ENCODE measurements at places on chromosomes 11 and 22.

DNA sequence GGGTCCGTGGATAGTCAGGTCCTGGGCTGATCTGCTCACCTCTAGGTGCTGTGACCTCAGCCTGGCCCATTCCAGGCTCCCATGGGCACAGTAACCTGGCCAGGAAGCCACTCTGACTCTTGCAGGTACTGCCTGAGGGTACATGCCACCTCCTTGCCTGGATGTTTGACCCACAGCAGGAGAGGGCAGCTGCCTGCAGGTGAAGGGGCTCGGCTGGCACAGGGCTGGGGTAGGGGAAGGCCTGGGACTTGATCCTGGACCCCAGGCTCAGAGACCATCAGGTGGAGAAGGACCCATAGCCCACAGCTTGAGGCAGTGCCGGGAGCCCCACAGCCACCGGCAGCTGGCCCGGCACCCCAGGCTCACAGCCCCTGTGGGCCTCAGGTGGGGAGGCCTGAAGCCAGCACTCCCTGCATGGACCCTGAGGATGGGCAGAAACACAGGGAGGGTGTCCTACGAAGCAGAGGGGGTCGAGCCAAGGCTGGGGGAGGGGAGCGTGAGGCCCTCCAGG is 2.7 kb downstream of the LRRC56 start:
- no peak for DNase-seq

- no peak for DNase-seq
Measured at GRCh38 chr11:36425561-36426081, 84.5 kb downstream of the TRAF6 start.

DNA sequence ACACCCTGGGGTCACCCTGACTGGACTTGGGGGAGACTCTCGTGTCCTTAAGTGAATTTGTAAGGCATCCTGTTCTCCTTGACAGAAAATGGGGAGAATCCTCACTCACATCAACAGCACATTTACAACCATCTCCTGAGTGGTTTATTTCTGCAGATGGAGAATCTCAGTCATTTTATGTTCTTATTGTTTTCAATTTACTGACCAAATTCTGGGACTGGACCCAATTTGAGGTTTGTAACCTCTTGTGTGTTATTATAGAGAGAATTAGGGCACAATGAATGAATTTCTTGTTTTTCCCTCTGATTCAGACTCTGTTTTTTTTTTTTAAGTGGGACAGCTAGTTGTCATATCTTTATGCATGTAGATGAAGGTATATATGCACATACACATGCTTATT is 104.9 kb downstream of the ADAMTS15 start:
- DNase-seq: no peak

- DNase-seq: no peak
Measured at GRCh38 chr11:19091366-19091765, 25.6 kb upstream of the ZDHHC13 start.

- no peak for DNase-seq
Measured at GRCh38 chr11:82559609-82560008, 174.1 kb downstream of the FAM181B start.

GRCh38 chr11:95895815-95896214 is 28.1 kb downstream of the MTMR2 start:
- no peak for DNase-seq

- DNase-seq: peak; percentile 69
Measured at GRCh38 chr11:32892355-32893092, at the start of gene QSER1. Gene QSER1 (plus strand): TSS chr11:32892811. CDS start chr11:32893126, 315 bp downstream.

DNA sequence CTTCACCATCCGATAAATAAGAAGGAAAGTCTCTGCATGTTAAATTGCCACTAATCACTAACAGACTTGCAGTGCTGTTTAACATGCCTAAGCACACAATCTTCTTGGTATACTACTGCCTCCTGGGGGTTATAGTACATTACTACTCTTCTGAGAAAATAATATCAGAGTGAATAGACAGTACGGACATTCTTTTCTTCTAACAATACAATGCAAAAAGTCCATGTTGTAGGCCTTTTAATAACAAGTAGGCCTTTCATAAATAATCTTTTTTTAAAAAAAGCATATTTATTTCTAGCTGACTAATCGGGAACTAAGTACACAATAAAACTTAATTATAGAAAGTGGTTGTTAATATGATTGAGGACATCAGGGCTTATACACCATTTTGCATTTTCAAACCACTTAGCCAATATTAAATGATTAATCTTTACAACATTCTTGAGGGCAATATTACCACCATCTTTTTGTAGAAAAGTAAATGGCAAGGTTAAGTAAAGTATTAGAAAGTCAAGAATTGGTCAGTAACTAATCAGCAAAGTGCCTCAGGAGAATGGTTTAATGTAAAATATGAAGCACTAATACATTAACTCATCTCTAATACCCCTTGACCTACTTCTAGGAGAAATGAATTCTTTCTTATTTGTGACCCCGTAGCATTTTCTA is 84.7 kb downstream of the TTC28 start:
- DNase-seq: peak; percentile 80

DNA sequence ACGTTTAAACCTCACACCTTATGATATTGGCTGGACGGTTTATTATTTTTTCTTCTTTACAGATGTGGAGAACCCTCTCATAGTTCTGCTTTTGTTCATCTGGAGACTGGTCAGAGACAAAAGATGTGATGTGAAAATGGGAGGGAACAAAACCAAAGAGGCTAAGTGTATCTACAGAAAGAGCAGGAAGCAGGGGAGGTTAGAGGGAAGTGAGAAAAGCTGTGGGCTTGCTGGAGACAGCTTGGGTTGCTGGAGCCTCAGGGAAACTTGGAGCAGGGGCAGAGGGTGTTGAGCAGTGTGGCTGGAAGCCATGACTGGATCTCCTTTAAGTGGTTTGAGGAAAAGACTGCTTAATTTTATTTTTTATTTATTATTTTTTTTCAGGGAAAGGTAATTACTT is 79.0 kb upstream of the SNX19 start:
- DNase-seq: no peak

DNA sequence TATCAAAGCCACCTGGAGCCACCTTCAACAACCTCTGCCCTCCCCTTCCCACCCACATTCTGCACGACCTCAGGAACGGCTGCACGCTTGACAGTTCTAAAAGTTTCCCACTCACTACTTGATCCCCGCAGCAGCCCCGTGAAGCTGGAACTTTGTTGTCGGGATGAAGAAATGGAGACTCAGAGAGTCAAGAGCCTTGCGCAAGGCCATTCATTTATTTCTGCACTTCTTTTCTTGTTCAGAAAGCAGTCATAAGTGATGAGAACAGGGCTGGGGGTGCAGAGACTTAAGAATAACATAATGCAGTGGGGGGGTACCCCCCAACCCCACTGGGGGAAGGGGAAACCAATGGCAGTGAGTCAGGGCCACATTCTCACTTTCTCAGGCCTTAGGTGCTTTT is 2.2 kb upstream of the ZFTA start:
- no peak for DNase-seq

DNA sequence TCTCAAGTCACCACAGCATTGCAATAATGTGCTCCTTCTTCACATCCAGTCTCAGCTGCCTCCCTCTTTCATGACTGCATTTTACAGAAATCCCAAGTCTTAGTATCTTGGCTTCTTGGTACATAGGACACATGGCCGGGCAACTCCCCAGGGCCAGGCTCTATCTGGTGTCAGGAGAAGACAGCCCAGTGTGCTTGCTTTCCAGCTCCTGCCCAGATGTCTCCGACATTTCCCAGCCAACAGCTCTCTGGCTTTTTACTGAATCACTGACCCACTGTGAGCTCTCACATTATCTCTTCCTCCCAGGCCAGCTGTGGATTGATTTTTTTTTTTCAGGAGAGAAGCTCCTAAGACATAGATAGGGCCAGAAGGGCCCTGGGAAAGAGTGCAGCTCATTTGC is 346.0 kb upstream of the C11orf87 start:
- peak; percentile 53 for DNase-seq

- peak; percentile 66 for DNase-seq
Measured at GRCh38 chr11:62547691-62548281, 1.2 kb upstream of the AHNAK start.

GRCh38 chr11:60858731-60859464 is 3.1 kb upstream of the PTGDR2 start:
- no peak for DNase-seq

GRCh38 chr11:70711095-70711910 is 313.0 kb downstream of the CTTN start:
- DNase-seq: no peak

- no peak for DNase-seq
Measured at GRCh38 chr11:130487924-130488815, 39.7 kb downstream of the ADAMTS15 start.

GRCh38 chr11:370070-370941 is 1.0 kb downstream of the B4GALNT4 start:
- DNase-seq: no peak

GRCh38 chr11:95088946-95089619 is 563 bp upstream of the ENDOD1 start:
- no peak for DNase-seq

GRCh38 chr11:1665313-1665712 is 31.7 kb upstream of the KRTAP5-6 start:
- DNase-seq: no peak

DNA sequence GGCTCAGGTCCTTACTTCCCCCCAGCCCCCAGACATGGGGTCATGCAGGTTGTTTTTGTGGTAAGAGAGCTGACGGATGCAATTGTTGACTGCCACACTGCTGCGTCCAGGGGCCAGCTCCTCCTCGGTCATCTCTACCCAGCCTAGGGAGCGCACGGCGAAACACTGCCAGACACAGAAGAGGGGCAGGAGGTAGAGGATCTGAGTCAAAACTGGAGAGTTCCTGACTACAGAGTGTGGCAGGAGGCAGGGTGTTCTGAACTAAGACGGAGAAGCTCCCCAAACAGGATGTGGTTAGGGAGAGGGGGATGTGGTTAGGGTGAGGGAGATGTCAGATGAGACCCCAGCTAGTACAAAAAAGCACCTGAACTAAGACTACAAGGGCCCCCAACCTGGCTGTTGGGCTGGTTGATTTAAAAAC is 12.3 kb downstream of the SMPD1 start:
- no peak for DNase-seq

DNA sequence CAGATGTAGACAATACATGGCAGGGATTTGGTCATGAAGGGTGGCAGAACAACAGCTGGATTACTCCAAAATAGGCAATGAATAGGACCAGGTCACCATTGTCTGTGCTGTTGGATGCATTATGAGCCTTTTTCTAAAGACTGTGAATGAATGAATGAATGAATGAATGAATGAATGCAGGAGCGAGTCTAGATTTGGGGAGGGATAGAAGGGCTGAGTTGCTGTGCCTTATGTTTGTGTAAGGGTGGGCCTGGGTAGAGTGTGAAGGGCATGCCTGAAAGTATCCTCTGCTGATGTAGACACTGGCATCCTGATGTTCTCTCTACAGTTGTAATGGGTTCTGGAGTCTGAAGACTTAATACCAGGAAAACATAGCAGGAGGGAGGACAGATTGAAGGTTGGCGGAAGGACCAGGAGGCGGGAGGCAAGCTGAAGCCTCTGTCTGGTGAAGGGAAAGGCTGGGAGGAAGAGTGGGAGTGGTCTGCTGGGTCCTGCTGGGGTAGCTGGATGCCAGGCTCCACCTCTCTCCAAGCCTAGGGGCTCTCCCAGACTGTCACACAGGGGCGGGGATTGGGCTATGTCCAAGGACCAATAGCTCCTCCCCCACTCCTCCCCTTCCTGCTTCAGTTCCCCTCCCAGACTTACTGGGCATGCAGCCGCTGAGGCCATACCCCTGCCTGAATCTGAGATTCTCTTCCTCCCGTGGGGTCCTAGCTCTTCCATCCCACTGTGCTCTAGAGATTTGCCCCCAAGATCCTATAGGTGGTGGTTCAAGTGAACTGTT is 4.8 kb downstream of the TRIM3 start:
- DNase-seq: peak; percentile 97

GRCh38 chr11:119258983-119259382 is 52.8 kb downstream of the CBL start:
- DNase-seq: no peak

GRCh38 chr11:60991457-60991856 is 20.0 kb downstream of the CD6 start:
- DNase-seq: no peak

GRCh38 chr11:21262992-21263391 is 593.6 kb downstream of the NELL1 start:
- no peak for DNase-seq

GRCh38 chr22:22893077-22893805 is 5.6 kb downstream of the IGLL5 start:
- no peak for DNase-seq

- no peak for DNase-seq
Measured at GRCh38 chr11:15624701-15625100, 510.0 kb downstream of the INSC start.

DNA sequence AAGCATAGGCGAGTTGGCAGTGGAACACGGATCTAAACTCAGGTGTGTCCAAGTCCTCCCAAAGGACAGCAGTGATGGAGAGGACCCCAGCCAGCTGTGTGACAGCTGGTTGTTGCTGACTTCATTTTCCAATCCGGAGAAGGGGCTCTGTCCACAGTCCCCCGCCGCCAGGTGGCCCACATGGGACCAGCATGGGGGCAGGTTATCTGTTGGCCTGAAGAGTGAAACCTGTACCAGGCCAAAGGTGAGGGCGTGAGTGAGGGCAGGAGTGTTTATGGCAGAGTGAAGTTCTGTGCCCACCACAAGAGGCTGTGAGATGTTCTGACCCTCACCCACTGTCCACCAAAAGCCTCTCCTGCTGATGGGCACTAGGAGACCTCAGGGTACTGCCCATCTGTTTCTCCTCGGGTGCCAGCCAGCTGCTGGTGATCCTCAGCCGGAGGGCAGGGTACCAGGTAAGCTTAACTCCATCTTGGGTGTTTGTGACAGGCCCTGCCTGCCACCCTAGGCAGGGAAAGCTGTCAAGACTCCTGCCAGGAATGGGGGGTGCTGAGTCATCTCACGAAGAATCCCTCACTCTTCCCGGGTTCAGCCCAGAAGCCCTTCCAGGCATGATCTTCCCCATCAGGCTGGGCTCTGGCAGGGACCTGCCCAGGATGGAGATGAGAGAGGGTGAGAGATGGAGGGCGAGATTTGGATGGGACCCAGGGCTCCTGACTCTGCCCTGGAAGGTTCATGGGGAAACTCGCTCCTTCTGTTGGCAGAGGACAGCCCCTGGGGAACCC is 15.5 kb upstream of the TAB1 start:
- no peak for DNase-seq

GRCh38 chr11:116057000-116057399 is 552.8 kb upstream of the CADM1 start:
- DNase-seq: no peak

- DNase-seq: no peak
Measured at GRCh38 chr11:47137476-47137875, 39.2 kb downstream of the ARFGAP2 start.
